ENCODE measurements at places on chromosomes 2 and 18. TPM values are rescaled to one million over a fixed set of nuclear protein-coding genes. Genes with fewer than 3 reads are reported as not detected.

DNA sequence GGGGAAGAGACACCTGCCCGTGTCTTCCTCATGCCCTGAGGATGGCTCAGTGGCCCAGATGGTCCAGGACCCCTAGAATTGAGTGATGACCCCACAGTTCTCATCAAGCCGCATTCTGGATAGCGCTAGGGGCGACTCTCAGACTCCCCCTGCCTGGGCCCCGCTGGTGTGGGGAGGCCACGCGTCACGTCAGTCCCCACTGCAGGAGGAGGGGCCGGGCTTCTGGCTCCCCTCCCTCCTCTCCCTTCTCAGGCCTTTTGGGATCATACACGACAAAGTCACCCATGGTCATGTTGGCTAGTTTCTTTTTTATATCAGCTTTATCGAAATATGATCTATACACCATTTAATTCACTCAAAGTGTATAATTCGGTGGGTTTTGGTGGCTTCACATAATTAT, 61.5 kb downstream of the NFATC1 start:
- no peak for DNase-seq

DNA sequence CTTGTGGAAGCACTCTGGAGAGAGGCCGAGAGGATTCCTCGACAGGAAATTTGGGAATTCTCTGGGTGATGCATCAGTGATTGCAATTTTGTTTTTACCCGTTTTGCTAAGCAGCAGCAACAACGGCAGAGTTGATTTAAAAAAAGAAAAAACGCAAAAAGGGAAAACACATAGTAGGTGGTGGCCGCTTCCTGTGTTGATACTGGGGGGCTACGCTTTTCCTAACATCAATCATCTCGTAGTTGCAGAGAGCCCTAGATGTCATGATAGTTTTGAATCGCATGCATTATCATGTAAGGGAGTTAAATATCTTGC, 271 bp upstream of the RBM43 start:
- no peak for DNase-seq

DNA sequence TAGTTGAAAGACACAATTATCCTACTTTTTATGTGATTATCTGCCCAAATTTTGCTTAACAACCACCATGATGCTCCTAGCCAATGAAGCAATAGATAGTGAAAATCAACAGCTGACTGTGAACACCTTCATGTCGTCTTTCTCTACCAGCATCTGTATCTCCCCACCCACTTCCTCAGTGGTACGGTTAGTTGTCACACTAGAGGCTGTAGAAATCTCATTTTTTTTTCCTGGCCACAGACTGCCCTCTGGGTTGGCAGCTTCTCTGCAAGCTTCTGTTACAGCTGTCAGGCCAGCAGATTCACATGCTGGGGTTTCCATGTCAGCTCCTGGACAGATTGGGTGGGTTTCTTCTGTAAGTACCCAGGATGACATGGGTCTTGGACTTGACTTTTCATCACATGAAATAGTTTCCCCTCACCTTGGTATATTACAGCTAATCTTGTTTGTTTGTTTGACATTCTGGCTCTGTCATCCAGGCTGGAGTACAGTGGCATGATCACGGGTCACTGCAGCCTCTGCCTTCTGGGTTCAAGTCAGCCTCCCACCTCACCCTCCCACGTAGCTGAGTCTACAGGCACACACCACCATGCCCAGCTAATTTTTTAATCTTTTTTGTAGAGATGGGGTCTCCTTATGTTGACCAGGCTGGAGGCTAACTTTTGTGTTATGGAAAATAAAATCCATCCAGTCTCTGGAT, 24.3 kb downstream of the STAT4 start:
- no peak for DNase-seq

Gene ABCG8
- total RNA-seq: 0.12 TPM

DNA sequence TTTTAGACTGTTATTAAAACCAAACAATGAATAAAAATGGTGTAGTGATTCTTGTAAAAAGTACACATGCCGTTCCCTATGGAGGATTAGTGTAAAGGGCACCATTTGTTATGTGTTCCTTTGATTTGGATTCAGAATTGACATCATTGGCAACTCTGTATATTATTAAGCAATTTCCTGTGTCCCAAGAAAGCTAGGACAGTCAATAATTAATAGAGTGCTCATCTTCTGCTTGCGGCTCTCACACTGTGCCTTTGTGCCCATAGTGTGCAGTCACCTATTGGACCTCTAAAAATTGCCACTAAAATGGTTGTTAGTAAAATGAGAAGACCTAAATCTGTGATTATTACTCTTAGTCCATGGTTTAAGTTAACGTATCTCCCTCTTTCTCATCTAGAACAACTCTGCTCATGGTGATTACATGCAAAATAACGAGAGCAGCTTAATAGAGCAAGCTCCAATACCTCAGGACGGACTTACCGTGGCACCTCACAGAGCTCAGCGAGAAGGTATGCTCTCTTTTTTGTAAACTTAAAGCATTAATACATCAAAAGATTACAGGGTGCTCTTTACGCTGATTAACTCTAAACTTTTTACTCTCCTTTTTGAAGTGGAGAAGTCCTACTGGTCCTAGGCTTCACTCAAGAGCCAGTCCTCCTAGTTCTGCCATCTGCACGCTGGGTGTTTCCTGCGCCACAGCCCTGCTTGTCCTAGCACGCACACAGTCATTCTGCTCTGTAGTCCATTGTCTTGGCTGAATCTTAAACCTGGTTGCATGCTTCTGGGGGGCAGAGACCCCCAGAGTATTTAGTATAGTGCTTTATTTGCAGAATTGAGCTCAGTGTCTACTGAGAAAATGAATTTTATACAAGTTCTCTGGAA, 16.7 kb downstream of the ZCCHC2 start:
- no peak for DNase-seq

- peak; percentile 24 for DNase-seq
Measured at GRCh38 chr2:44016282-44016681, 20.5 kb upstream of the LRPPRC start.

Gene XIRP2
- 0.13 TPM for total RNA-seq

Gene DUSP2
- 5.1 TPM for total RNA-seq

DNA sequence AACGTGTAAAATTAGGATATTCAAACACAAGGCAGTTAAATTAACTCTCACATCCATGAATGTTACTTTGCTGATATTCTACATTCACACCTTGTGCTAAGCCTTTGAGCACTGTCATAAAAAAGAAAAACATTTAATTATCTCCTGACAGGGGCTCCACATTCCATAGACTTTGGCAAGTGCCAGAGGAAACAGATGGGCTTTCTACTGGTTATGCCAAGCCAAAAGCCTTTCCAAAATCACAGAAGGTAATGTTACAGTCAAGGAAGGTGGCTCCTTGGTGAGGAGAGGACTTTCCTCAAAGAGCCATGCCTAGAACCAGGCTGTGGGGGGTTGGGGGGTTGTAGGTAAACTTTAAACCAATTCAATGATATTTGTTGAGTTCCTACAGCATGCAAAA, 12.4 kb downstream of the MYO5B start:
- no peak for DNase-seq

- DNase-seq: no peak
Measured at GRCh38 chr18:79809482-79810192, 11.9 kb downstream of the KCNG2 start.

GRCh38 chr2:241014764-241015163, 16.3 kb downstream of the SNED1 start:
- DNase-seq: no peak

- DNase-seq: no peak
Measured at GRCh38 chr2:164103271-164103670, 367.5 kb upstream of the FIGN start.

DNA sequence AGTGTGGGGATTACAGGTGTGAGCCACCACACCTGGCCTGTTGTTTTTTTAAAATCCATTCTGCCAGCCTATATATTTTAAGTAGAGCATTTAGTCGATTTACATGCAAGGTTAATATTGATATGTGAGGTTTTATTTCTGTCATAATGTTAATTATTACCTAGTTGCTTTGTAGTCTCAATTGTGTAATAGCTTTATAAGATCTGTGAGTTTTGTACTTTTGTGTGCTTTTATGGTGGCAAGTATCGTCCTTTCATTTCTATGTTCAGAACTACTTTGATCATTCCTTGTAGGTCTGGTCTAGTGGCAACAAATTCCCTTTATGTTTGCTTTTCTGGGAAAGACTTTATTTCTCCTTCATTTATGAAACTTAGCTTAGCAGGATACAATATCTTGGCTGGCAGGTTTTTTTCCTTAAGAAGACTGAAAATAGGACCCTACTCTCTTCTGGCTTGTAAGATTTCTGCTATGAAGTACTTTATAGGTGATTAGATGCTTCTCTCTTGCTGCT, 51.0 kb upstream of the FAM117B start:
- DNase-seq: no peak

DNA sequence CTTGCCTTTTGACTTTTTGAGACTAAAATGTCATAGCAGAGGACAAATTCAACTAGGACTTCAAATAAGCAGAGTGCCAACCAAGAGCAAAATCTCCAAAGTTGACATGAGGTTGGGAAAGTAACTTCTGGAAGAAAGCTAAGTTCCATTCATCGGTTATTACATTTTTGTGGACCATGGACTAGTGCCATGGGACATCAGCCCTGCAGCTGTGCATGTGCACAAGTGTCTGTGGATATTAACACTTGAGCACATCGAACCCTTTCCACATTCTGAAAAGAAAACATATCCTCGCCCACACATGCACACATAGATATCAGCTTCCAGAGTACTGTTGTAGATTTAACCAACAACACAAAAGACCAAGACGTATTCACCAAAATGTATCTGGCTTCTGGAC, 262.6 kb downstream of the NYAP2 start:
- DNase-seq: no peak

DNA sequence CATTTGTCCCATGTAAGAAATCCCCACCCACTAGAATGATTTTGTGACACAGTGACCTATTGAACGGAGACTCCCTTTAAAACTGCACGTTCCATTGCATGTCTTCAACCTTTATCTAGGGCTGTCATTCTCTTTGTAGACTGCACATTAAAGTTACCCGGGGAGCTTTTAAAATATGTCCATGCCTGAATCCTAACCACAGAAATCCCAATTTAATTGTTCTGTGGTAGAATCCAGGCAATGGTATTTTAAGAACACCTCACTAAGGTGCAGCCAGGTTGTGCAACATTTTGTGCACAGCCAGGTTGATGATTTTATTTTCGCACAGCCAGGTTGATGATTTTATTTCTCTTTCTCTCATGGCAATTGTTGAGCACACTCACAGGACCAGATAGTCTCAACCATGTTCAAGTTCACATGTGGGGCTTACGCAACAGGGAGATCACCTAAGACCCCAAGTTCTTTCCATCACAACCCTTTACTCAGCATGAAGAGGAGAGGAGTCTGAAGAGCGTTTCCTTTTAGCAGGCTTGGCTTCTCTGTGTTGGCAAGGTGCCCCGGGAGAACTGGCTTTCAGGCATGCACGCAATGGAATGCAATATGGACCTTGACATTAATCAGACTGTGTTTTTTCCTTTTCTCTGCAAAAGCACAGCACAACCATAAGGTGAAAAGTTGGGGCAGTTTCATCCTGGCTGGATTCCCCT, 467.3 kb upstream of the ETAA1 start:
- DNase-seq: peak; percentile 59

DNA sequence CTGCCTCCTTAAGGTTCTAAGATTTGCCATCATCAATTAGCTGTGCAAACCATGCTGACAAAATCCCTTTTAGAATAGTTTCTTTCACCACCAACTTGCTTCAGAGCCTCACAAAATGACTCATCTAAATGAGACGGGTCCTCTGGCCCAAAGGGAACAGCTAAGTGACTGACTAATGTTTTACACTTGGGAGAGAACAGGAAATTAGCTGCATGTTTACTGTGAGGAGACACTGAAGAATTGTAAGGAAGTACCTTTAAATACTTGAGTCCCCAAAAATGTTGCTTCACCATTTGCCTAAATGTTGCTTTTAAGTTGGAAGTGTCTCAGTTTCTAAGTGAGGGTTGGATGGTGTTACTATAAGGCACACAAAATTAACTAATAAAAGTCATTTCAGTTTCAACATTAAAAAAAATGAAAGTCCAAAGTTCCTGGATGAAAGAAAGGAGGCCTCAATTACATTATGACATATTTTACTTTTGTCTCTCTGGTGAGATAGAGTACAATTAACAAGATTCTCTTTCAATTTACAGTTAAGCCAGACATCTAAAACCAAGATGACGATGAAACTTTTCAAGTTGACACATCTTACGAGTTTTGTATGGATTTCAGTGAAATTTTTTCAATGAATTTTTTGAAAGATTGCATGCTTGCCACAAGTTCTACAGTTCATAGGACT, 229.1 kb upstream of the FN1 start:
- DNase-seq: no peak

GRCh38 chr2:96699621-96700020, 40.2 kb downstream of the LMAN2L start:
- DNase-seq: no peak

Gene GAREM1
- 20.1 TPM for total RNA-seq

Gene PARD3B
- 20.0 TPM for total RNA-seq
